ENCODE measurements at places on chromosomes 6 and 20.
A peak's percentile ranks its signal among the peaks of the same experiment; 100 is the strongest.

- H3K27ac ChIP-seq, result no peak overlapping the region
- H3K27me3 ChIP-seq, result no peaks in the 10 kb centered on the region
- DNase-seq, result no peak
- H3K36me3 ChIP-seq, result no peaks in the 10 kb centered on the region
- H3K4me1 ChIP-seq, result no peaks in the 10 kb centered on the region
- no peak overlapping the region for H3K4me3 ChIP-seq
Measured at GRCh38 chr6:72966628-72967280, 258.5 kb downstream of the KHDC1L start.

- peaks cover 22% of the 10 kb centered on the region for H3K27me3 ChIP-seq
- DNase-seq, result no peak
- no peaks in the 10 kb centered on the region for H3K36me3 ChIP-seq
- H3K4me1 ChIP-seq, result peaks cover 10% of the 10 kb centered on the region
Measured at GRCh38 chr6:169803816-169804340, 52.5 kb downstream of the ERMARD start.

DNA sequence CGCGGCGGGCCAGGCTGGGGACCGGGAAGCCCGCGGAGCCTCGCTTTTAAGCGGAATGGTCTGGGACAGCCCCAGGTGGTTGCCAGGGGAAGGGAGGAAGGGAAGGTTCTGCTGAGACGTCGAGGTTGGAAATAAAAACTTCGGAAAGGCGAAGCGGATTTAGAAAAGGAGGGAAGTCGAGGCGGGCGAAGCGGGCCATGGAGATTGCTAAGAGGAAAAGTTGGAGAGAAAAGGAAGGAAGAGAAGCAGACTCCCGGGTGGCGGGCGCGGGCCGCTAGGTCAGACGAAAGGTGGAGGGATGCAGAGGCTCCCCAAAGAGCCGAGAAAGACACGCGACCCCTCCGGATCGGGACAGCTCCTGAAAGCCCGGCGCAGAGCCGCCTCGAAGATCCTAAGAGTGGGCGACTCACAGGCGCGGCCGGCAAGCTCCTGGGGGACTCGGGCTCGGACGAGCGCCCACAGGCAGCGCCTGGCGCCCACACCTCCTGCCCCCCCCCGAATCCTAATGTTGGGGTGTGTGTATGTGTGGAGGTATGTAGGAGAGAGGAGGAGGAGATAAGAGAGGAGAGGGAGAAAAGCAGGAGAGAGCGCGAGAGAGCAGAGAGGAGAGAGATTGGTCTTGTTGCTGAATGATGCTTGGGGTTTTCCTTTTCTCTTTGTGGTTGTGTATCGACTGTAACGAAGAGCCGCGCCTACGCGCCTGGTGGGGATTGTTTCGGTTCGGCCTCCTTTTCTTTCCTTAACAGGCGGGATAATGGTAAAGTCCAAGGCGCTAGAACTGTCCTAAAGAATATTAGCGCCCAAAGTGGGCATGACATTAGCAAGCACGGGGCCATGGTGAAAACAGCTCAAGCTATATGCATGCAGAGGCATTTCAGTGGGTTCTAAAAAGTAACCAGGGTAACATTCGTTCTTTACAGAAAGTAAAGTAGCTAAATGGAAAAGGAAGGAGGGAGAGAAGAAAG lies 1.5 kb downstream of the TFAP2B start:
- H3K4me3 ChIP-seq, result peak overlapping the region; percentile 54
- peaks cover 83% of the 10 kb centered on the region for H3K27me3 ChIP-seq
- peaks cover 22% of the 10 kb centered on the region for H3K4me1 ChIP-seq
- peak overlapping the region; percentile 89 for H3K27ac ChIP-seq

- H3K4me1 ChIP-seq, result peaks cover 43% of the 10 kb centered on the region
- H3K27me3 ChIP-seq, result no peaks in the 10 kb centered on the region
- peak overlapping the region; percentile 39 for H3K4me3 ChIP-seq
- DNase-seq, result no peak
- peaks cover 2% of the 10 kb centered on the region for H3K36me3 ChIP-seq
Measured at GRCh38 chr6:29965563-29965872, 23.2 kb downstream of the HLA-A start.

- no peak overlapping the region for H3K27ac ChIP-seq
- H3K4me3 ChIP-seq, result no peak overlapping the region
- no peak for DNase-seq
- no peaks in the 10 kb centered on the region for H3K27me3 ChIP-seq
- H3K4me1 ChIP-seq, result no peaks in the 10 kb centered on the region
Measured at GRCh38 chr20:11937230-11937629, 19.5 kb downstream of the BTBD3 start.

- no peak for DNase-seq
- no peaks in the 10 kb centered on the region for H3K27me3 ChIP-seq
- no peaks in the 10 kb centered on the region for H3K36me3 ChIP-seq
- H3K4me1 ChIP-seq, result no peaks in the 10 kb centered on the region
- no peak overlapping the region for H3K27ac ChIP-seq
- no peak overlapping the region for H3K4me3 ChIP-seq
Measured at GRCh38 chr6:93213028-93213427, 206.3 kb downstream of the EPHA7 start.

- DNase-seq, result no peak
- no peaks in the 10 kb centered on the region for H3K4me1 ChIP-seq
- H3K27me3 ChIP-seq, result peaks cover 11% of the 10 kb centered on the region
- no peak overlapping the region for H3K4me3 ChIP-seq
- no peaks in the 10 kb centered on the region for H3K36me3 ChIP-seq
Measured at GRCh38 chr6:167255918-167256553, 35.1 kb upstream of the UNC93A start.

- H3K27ac ChIP-seq, result no peak overlapping the region
- no peaks in the 10 kb centered on the region for H3K4me1 ChIP-seq
- H3K36me3 ChIP-seq, result no peaks in the 10 kb centered on the region
- H3K27me3 ChIP-seq, result no peaks in the 10 kb centered on the region
Measured at GRCh38 chr6:130699742-130700141, 127.5 kb upstream of the SMLR1 start.

GRCh38 chr6:144068794-144069193 lies 26.6 kb downstream of the SF3B5 start:
- no peaks in the 10 kb centered on the region for H3K36me3 ChIP-seq
- H3K4me3 ChIP-seq, result no peak overlapping the region
- DNase-seq, result no peak
- peaks cover 14% of the 10 kb centered on the region for H3K4me1 ChIP-seq

- H3K4me3 ChIP-seq, result no peak overlapping the region
- no peak for DNase-seq
Measured at GRCh38 chr20:18984238-18985200, 170.9 kb downstream of the SCP2D1 start.

GRCh38 chr20:60365064-60365666 lies 406.9 kb downstream of the CDH26 start:
- no peak overlapping the region for H3K4me3 ChIP-seq
- H3K27me3 ChIP-seq, result peaks cover 3% of the 10 kb centered on the region
- no peaks in the 10 kb centered on the region for H3K36me3 ChIP-seq
- H3K27ac ChIP-seq, result no peak overlapping the region

DNA sequence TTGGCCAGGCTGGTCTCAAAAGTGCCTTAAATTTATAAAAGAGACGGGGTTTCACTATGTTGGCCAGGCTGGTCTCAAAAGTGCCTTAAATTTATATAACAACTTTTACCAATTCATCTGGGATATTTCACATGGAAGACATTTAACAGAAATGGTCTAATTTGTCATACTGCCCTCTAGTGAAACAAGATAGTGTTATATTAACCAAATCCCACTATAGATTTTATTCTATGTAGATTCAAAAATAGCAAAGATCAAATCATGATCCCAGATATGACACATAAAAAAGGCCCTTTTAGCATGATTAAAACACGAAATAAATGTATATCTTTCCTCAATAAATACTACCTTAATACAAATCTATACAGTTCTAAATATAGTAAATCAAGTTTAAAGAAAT lies 102.8 kb upstream of the TFAP2D start:
- no peaks in the 10 kb centered on the region for H3K27me3 ChIP-seq
- no peak overlapping the region for H3K27ac ChIP-seq
- no peaks in the 10 kb centered on the region for H3K36me3 ChIP-seq
- no peaks in the 10 kb centered on the region for H3K4me1 ChIP-seq
- H3K4me3 ChIP-seq, result no peak overlapping the region

GRCh38 chr6:149332602-149333265 lies 15.2 kb downstream of the TAB2 start:
- H3K36me3 ChIP-seq, result no peaks in the 10 kb centered on the region
- no peak for DNase-seq

DNA sequence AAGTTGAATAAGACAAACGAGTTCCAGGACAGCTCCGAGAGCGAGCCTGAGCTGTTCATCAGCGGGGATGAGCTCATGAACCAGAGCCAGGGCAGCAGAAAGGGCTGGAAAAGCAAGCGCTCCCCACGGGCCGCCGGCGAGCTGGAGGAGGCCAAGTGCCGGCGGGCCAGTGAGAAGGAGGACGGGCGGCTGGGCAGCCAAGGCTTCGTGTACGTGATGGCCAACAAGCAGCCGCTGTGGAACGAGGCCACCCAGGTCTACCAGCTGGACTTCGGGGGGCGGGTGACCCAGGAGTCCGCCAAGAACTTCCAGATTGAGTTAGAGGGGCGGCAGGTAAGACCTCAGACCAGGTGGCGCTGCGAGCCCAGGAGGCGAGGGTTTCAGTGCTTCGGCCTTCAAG lies 56.0 kb upstream of the TMEM181 start:
- no peak overlapping the region for H3K4me3 ChIP-seq
- H3K4me1 ChIP-seq, result no peaks in the 10 kb centered on the region
- DNase-seq, result no peak
- no peaks in the 10 kb centered on the region for H3K27me3 ChIP-seq
- H3K27ac ChIP-seq, result no peak overlapping the region
- peaks cover 51% of the 10 kb centered on the region for H3K36me3 ChIP-seq

DNA sequence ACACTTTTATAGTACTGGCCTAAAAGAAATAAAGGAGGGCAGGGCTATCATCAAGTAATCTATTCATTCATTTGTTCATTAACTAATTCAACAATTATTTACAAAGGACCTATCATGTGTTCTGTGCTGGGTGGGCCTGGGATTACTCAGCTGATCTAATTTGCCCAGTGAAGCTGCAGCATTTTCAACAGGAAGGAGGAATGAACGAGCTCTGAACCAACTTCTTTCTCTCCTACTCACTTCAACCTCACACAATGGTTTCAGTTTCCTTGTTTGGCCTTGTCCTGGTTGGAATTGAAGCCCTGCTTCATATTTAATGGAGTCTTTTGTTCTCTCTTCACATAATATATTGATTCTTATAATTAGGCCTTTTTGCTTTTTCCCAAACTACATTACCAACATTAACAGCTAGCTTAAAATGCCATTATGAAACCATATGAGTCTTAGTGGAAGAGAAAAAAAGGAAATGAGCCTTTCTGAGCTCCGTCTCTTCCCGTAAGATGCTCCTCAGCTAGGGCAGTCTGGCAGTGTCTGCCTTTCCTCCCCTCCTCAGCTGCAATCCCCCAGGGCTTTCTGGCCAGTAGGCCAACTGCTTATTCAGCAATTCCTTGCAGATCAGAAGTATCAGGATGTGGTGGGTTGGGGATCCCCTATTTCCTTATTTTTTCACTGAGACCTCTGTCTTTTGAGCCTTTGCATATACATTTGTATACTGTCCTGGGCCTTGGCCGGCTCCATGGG lies 79.4 kb upstream of the NRN1 start:
- H3K4me3 ChIP-seq, result no peak overlapping the region
- no peaks in the 10 kb centered on the region for H3K36me3 ChIP-seq
- no peak overlapping the region for H3K27ac ChIP-seq
- no peaks in the 10 kb centered on the region for H3K4me1 ChIP-seq
- no peak for DNase-seq

DNA sequence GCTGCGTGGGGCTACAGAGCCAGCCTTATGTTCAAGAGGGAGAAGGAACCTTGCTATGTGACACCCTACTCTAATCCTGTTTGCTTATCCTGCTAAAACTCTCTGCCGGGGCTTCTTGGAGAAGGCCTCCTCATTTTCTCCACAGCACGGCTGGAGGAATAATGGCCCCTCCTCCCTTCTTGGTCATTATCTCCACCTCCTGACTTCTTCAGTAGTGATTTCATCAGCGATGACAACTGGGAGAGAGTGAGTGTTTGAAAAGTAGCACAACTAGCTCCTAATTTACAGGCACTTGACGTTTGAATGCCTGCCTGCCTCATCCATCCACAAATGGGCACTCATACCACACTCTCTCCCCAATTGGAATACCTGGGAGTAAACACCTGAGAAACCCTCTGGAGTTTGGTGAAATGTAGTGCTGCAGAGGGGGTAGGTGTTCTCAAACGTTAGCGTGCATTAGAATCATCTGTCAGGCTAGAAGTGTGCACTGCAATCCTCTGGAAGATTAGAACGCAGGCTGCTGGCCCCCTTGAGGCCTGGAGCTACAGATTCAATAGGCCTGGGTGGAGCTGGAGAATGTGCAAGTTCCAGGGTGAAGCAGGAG lies 148.5 kb downstream of the FOXC1 start:
- peaks cover 9% of the 10 kb centered on the region for H3K4me1 ChIP-seq
- DNase-seq, result no peak
- no peaks in the 10 kb centered on the region for H3K27me3 ChIP-seq

DNA sequence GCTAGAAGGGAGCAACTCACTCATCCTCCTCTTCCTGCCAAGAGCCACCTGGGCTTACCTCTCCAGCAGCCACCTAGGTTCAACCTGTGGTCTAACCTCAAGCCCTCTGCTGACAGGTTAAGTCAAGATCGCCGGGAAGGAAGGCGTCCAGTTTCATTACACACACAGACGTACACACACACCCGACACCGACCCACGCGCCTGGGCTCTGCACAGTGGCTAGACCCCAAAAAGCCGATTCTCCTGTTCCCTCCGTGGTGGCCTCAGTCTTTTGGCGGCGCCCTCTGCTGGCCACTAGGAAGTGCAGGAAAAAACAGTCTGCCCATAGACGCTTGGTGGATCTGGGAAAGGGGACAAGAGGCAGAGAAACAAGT lies 52.8 kb downstream of the MRPL14 start:
- peak overlapping the region; percentile 58 for H3K4me3 ChIP-seq
- H3K4me1 ChIP-seq, result peaks cover 61% of the 10 kb centered on the region
- peak overlapping the region; percentile 77 for H3K27ac ChIP-seq
- no peaks in the 10 kb centered on the region for H3K27me3 ChIP-seq

All from suprapubic skin (tissue), 4 donors.